ENCODE measurements at places on chromosomes 1 and 21.
A peak's percentile ranks its signal among the peaks of the same experiment; 100 is the strongest.

- no peak for DNase-seq
These were observed 8.3 kb upstream of the FCRL2 start for GRCh38 chr1:157785248-157785647.

- DNase-seq = no peak
These were observed 75.0 kb upstream of the MRPS6 start for GRCh38 chr21:33998402-33998801.

DNA sequence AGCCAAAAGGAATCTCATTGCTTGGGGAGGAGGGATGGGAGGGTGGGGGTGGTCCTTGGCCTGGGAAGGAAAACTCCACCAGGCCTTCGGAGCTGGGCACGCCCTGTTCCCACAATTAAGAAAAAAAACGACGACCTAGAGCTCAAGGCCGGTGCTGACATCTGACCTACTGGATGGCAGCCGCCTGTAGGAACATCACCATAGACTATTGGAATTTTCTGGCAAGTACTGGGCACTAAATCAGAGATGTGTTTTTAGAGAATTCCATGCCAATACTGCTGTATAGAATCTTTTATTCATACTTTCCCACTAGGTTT lies 729 bp downstream of the NADK start:
- peak; percentile 3 for DNase-seq

- DNase-seq = peak; percentile 58
These were observed 95.0 kb downstream of the EPHB2 start for GRCh38 chr1:22805672-22806038.

GRCh38 chr1:246497331-246497915 lies 9.7 kb downstream of the SMYD3 start:
- peak; percentile 75 for DNase-seq

GRCh38 chr1:4079815-4080214 lies 179.7 kb upstream of the C1orf174 start:
- DNase-seq = no peak

DNA sequence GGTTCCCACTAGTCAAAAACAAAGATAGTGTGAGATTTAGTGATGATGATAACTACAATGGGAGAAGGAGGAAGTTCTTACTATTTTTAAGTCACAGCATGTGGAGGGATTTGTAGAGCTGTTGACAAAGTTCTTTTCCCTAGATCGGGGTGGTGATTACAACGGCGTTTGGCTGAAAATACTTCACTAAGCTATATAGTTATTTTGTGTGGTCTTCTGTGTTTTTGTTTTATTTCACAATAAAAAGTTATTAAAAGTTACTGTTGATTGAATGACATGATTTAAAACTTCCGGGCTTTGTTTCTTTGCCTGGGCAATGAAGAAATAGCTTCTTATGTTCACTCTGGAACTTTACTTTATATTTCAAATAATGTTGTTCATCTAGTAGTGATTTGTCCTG lies 47.3 kb upstream of the SSX2IP start:
- DNase-seq = no peak

DNA sequence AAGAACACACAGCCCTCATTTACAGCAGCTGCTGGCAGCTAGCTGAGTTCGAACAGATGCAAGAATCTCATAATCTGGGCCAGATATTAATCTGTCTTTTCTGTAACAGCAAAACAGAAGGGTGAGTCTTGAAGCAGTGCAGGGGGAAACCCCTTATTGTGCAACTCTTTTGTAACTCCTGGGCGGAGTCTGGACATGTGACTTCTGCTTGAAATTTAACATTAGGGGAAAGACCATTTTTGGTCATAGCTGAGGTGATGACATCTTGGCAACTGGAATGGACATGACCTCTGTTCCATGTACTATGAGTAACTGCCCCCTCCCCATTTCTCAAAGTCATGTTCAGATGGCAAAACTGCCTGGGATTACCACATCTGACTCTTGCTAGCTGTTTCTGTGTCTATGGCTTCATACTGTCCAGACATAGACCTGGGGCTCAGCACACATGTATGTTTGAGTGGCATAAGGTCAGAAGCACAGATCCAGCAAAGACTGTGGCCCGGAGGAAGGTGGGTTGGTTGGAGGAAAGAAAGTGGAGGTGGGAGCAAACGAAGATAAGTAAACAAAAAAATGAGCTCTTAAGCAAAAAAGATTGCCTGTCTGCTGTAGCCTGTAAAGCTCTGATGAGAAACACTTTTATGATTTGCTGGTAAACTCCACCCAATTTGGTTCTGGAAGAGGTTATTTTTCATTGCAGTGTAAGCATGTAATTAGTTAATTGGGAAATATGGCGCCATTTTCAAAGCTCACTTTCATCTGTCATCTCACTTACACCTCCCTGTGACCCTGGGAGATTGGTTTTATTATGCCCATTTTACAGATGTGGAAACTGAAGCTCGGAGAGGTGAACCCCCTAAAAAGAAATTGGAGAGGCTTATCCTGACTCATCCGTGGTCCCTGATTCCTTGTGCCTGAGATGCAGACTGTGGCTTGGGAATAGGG lies 26.1 kb downstream of the ETS2 start:
- DNase-seq = no peak

DNA sequence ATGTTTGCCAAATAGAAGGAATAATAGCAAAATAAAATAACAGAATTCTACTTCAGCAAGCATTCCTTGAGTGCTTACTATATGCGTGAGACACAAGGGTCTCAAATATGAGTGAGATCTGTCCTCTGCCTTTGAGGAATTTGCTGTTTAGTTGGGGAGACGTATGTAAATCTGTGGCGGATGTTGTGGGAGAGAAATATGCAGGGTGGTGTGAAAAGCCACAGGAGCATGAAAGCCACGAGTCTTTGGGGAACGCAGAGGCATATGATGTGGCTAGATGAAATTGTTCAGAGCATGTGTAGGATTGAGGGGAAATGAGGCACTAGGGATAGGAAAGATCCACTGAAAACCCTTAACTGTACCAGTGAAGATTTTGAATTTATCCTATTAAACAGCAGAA lies 244.4 kb downstream of the PBX1 start:
- no peak for DNase-seq

DNA sequence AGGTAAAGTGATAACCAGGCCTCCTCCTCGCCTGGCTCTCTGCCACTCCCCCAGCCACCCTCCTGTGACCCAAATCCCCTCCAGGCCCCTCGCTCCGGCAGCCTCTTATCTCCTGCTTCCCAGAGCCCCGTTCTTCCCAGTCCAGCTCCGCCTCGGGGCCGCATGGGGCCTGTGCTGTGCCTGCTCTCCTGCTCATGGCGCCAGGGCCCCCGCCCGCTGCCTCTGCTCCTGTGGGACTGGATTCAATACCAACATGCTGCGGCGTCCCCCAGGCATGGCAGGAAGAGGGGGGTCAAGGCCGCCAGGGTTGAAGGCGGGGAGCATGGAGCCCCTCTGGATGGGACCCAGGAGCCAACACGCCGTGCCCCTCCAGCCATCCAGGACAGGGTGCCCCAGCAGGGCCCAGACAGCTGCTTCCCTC lies 213.0 kb upstream of the VAMP3 start:
- DNase-seq = no peak

DNA sequence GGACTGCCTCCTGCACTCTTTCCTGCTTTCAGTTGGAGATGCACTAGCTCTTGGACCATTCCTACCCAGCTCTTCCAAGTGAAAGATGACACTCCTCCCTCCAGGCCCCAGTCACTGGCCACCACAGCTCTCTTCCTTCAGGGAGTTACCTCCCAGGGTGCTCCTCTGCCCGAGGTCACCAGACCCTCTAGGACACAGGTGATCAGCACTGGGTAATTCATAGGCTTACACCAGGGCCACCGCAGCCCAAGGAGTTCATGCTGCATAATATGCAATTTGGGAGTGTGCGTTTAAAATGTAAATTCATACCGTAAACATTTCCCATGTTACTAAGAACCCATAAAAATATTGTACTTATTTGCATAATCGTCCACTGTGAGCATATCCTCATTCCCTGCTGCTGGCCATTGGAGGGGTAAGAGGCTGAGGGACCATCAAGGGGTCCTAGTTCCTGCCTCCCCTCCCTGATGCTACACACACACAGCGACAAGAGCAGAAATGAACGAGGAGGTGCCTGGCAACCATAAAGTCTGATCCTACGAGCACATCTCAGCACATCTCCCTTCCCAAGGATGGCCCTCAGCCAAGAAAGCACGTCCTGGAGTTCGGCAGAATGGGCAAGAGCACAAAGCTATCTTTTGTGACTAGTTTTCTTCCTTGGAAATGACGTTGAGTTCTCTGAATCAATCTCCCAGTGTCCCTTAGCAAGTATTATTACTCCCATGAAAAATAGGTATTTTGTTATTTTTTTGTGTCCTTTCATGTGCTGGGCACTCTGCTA lies 222.9 kb upstream of the RAB4A start:
- no peak for DNase-seq

DNA sequence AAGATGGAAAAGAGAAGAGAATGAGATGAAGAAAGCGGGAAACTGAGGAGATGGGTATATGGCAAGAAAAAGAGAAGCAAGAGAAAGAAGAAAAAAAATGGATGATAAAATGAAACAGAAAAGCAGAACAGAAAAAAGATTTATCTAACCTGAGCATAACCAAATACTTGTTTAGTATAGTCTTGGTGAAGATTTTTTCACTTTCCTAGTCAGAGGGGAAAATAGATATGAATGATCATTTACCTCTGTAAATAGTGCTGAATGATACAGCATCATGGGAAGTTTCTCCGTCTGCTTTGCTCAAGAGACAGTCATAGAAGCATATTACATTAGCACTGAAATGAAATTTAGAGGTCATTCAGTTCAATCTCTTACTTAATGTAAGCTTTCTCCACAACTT lies 36.1 kb upstream of the PLPPR4 start:
- DNase-seq = no peak

DNA sequence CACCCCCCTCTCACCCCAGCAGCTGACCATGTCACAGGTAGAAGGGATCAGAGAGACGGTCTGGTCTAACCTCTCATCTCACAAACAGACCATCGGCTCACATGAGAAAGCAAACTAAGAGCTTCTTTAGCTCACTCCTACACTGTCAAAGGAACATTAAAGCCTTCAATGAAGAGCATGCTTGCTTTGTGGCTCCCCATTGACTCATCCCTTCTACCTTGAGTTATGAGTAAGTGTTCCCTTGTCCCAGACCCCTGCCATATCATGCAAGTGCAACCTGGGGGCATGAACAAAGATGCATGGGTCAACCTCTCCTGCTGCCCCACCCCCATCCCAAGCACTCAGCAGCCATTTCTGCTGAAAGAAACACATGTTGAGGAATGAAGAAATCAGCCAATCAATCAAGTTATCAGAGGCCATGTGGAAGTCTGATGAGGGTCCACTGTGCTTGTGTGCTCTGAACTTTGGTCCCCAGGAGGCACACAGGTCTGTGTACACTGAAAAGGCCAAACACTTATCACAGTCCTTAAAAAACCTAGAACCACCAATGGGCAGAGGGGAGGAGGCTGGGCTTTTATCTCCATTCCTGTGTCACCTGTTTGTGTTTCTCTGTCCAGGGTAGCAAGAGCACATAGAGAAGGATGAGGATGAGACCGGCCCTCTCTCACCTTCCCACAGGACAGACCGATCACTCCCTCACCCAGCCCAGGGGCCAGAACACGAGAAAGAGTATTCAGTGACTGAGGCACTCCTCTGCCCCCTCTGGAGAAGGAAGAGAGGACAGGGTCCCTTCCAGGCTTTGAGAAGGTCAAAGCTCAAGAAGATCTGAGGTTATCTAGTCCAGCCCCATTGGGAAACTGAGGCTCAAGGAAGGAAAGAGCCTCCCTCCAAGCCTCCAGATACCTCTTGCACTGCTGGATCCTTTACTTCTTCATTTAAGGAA lies 9.5 kb downstream of the ETNK2 start:
- no peak for DNase-seq

DNA sequence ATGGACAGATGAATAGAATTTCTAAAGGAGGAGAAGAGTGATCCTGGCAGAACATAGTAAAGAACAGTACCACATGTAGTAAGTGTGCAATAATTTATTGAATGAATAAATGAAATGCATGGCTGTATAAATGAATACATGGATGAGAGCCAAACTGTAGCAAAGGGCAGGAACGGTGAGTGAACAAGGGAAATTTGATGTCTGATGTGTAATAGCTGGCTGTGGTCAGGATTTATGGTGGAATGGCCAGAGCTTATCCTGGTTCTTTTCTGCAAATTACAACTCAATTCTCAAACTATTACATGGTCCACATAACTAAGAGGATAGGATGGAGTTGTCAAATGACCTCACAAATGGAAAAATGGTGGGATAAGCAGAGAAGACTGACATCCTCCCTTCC lies 43.2 kb upstream of the ARHGAP29 start:
- no peak for DNase-seq

- no peak for DNase-seq
These were observed 129.6 kb upstream of the COA6 start for GRCh38 chr1:234243521-234244260.

GRCh38 chr1:17869815-17870214 lies 114.7 kb downstream of the ACTL8 start:
- no peak for DNase-seq

DNA sequence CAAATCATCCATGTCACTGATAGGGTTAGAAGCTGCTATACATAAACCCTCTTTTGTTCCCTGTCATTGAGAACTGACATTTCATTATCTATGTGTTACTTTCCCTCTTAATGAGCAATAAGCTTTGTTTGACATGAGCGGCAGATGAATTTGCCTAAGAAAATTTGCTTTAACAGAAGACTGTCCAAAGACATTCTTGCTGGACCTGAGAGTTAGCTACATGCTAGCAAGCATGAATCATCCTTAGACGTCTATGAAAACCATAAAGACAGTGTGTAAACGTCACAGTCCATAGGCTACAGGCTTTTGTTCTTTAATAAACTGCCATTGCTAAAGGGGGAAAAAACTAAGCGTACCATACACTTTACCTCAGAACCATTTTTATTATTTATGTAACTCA lies 73.1 kb downstream of the TNFSF4 start:
- DNase-seq = no peak

GRCh38 chr21:37525810-37526209 lies 159.2 kb downstream of the DYRK1A start:
- DNase-seq = no peak

DNA sequence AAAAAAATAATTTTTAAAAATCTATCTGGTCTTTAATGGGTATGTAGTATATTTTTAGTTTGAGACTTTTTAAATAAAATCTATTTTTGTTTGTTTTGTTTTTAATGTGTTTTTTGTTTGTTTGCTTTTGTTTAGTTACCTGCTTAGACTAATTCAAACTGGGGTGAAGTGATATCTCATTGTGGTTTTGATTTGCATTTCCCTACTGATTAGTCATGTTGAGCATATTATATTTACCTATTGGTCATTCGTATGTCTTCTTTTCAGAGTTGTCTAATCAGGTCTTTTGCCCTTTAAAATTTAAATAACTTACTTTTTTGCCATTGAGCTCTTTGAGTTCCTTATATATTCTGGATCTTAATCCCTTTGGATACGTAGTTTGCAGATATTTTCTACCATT lies 20.3 kb downstream of the CD1B start:
- no peak for DNase-seq

- no peak for DNase-seq
These were observed 18.4 kb upstream of the DESI2 start for GRCh38 chr1:244634546-244634945.

- DNase-seq = no peak
These were observed 100.9 kb downstream of the NAV1 start for GRCh38 chr1:201639826-201640225.

GRCh38 chr1:27327964-27328363 lies 6.0 kb downstream of the TMEM222 start:
- no peak for DNase-seq

GRCh38 chr1:245648749-245649522 lies 494.2 kb downstream of the KIF26B start:
- DNase-seq = peak; percentile 13

Measured in NCI-H146 (cell line).